ENCODE measurements at places on chromosomes 4 and X.

DNA sequence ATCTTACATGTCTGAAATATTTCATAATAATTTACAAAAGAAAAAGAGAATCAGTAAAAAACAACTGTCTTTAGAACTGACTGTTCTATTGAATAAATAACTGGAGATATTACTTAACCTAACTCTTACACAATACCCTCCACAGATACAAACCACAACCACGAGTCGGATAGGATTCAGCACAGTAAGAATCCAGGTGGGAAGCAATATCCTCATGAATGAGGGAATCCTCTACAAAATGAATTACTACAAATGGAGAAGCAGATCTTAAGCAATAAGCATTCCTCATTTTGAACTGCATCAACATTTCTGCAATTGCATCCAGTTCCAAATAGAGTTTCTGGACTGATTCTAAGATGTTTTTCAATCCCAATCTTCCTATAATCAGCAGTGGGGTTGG is 227.1 kb downstream of the SH2D1A start:
- DNase-seq: no peak

DNA sequence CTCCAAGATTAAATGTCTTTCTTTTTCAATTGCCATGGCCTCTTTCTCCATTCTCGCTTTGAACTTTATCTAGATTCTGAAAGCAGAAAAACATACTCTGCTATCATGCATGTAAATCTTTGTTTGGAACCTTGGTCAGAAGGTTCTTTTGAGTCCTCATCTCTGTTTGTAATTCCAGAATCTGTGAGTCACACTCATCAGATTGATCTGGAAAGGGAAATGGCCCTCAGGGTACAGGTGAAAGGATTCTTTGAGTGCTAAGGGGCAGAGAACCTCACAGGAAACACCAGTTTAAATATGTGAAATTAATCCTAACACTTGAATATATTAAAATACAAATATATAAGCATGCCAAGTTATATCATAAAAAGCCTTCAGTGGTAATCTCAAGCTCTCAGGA is 211.0 kb upstream of the ADGRL3 start:
- no peak for DNase-seq

DNA sequence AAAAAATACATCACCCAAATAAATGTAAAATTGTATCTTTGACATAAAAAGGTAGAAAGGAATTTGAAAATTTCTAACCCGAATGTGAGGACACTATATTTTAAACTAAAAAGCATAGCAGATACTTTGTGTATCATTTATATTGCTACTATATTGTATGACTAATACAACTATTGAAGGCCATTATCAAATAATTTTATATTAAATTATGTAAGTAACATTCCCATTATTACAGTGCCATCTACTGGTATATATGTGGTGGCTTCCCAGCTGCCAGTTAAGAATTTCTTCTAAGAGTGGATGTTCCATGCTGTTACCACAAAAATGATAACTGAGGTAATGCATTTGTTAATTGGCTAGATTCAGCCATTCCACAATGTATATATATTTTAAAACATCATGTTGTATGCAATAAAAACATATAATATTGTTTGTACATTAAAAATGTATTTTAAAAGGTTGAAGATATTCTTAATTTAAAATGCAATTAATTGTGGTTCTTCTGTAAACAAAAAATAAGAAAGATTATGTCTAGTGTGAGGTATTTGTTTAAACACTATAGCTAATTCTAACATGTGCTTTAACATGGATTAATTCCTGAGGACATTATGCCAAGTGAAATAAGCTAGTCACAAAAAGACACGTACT is 65.3 kb downstream of the EGF start:
- DNase-seq: no peak

- DNase-seq: no peak
Measured at GRCh38 chrX:46758163-46758955, 559 bp downstream of the SLC9A7 start.

GRCh38 chrX:41184312-41184711 is 99.1 kb downstream of the USP9X start:
- DNase-seq: no peak

Data from activated T-cell treated with anti-CD3 and anti-CD28 coated beads, Interleukin-2, amount 50 U/mL, for 1 hour (primary cell).